ENCODE measurements at places on chromosomes 1 and 21.

- no peak for DNase-seq
Measured at GRCh38 chr1:153688736-153689328, 10.3 kb downstream of the NPR1 start.

DNA sequence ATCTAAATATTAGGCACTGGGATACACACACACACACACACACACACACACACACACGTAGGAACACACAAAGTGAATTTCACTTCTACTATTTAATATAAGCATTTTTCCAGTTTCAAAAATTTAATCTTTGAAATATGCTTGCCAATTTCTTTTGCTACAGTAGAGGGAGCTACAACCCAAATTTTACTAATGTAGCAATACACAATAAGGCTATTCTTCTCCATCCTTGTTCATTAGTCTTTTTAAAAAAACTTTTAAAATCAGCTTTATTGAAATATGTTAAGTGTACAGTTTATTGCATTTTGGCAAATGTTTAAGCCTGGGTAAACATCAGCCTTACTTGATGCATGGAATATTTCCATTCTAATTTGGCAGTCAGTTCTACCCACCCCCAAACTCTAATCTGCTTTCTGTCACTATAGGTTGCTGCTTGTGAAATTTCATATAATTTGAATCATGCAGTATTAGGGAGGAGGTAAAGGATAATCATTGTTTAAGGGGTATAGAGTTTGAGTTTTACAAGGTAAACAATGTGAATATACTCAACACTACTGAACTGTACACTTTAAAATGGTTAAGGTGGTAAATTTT lies 93.0 kb upstream of the TENT5C start:
- DNase-seq = no peak

- DNase-seq = no peak
Measured at GRCh38 chr1:33022650-33023200, 14.0 kb downstream of the AK2 start.

GRCh38 chr1:210688512-210689234 lies 360.0 kb downstream of the HHAT start:
- no peak for DNase-seq

- DNase-seq = peak; percentile 53
Measured at GRCh38 chr1:116104667-116105066, 6.5 kb upstream of the MAB21L3 start.
